ENCODE measurements at places on chromosomes 4 and X. TPM values are rescaled to one million over a fixed set of nuclear protein-coding genes. Genes with fewer than 3 reads are reported as not detected.

- H3K27me3 ChIP-seq = no peaks in the 10 kb centered on the region
- H3K27ac ChIP-seq = no peak overlapping the region
- no peaks in the 10 kb centered on the region for H3K4me1 ChIP-seq
- DNase-seq = no peak
- H3K36me3 ChIP-seq = no peaks in the 10 kb centered on the region
These were observed 50.3 kb downstream of the TMEM165 start for GRCh38 chr4:55445921-55446577.

- no peaks in the 10 kb centered on the region for H3K27me3 ChIP-seq
- H3K27ac ChIP-seq = no peak overlapping the region
- no peak overlapping the region for H3K4me3 ChIP-seq
These were observed 30.3 kb upstream of the BRS3 start for GRCh38 chrX:136457303-136457917.

DNA sequence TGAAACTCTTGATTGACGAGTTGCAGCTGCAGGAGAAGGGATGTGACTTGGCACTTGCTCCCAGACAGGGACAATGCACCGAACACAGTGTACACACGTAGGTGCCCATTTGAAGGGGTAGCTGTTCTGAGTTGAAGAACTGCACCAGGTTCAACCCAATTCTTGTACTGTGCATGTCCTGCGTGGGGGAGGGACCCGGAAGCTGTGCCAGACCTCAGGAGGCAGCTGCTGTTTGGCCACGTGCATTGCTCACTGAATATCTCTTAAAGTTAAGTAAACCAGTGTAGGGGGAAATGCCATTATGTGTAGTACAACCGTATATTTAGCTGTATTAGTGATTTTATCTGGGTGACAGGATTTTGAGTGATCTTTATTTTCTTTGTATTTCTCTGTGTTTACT lies 12.0 kb upstream of the RBBP7 start:
- H3K36me3 ChIP-seq = no peaks in the 10 kb centered on the region
- no peaks in the 10 kb centered on the region for H3K27me3 ChIP-seq
- DNase-seq = peak; percentile 47
- peak overlapping the region; percentile 68 for H3K27ac ChIP-seq
- no peaks in the 10 kb centered on the region for H3K4me1 ChIP-seq
- H3K4me3 ChIP-seq = peak overlapping the region; percentile 29

DNA sequence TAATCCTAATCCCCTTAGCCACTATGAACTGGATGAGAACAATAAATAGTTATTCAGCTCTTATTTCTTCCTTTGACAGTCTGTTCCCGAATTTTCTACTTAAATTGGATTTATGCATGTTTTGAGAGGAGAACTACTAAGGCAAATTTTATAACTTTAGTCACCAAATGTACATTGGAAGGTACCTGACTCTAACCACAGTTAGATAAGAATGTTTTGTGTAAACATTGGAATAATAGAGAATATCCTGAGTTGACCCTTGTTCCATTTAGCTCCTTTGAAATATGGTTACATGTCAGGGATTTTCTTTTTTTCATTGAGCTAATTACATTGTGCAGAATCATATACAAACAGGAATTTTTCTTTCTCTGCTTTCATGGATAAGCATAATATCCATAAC lies 202.6 kb downstream of the TLL1 start:
- no peaks in the 10 kb centered on the region for H3K27me3 ChIP-seq
- no peaks in the 10 kb centered on the region for H3K36me3 ChIP-seq
- DNase-seq = no peak
- no peaks in the 10 kb centered on the region for H3K4me1 ChIP-seq
- no peak overlapping the region for H3K27ac ChIP-seq
- H3K4me3 ChIP-seq = no peak overlapping the region

- DNase-seq = no peak
- no peak overlapping the region for H3K27ac ChIP-seq
- no peaks in the 10 kb centered on the region for H3K4me1 ChIP-seq
- no peaks in the 10 kb centered on the region for H3K36me3 ChIP-seq
- H3K27me3 ChIP-seq = no peaks in the 10 kb centered on the region
These were observed 2220.3 kb upstream of the AGA start for GRCh38 chr4:179662522-179662921.

- H3K4me3 ChIP-seq = no peak overlapping the region
- no peaks in the 10 kb centered on the region for H3K4me1 ChIP-seq
- no peaks in the 10 kb centered on the region for H3K36me3 ChIP-seq
- no peak overlapping the region for H3K27ac ChIP-seq
- DNase-seq = no peak
- no peaks in the 10 kb centered on the region for H3K27me3 ChIP-seq
These were observed 20.1 kb upstream of the XPNPEP2 start for GRCh38 chrX:129718676-129719075.

Gene PHEX
- total RNA-seq = 2.5 TPM

Gene ASB5
- not detected for total RNA-seq

Gene GPRIN3
- 2.9 TPM for total RNA-seq

Measured in uterus (tissue), 4 donors.